ENCODE measurements at places on chromosomes 6 and 20.

GRCh38 chr6:111642463-111643158 lies 36.9 kb upstream of the TRAF3IP2 start:
- no peak for DNase-seq

GRCh38 chr6:166010136-166010960 lies 157.3 kb downstream of the TBXT start:
- no peak for DNase-seq

DNA sequence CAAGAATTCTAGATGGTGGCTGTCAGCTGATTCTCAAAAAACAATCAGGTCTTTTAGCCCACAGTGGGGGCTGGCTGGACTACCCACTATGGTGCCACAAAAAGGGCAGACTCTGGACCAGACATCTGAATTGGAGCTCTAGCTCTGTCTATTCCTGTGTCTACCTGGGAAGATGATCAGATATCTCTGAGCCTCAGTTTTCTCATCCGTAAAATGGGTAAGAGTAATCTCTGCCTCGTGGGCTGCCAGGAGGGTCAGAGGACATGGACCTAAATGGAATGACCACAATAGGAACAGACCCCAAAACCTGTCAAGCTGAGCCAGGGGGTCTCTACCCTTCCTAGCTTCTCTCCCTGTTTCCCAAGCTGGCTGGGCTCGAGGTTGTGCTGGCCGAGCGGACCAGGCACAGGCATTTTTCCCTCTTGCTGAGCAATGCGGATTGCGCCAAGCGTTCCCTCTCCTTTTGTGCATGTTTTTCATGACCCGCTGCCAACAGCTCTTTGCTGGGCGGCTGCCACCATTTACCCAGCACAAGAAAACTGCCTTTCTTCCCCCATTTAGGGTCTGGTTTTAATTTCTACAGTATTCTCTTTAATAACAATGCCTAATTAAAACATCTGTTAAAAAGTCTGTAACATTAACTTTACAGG lies 74.7 kb upstream of the MAFB start:
- no peak for DNase-seq

- DNase-seq, result no peak
Measured at GRCh38 chr20:20933142-20933958, 172.8 kb downstream of the LINC00237 start.

DNA sequence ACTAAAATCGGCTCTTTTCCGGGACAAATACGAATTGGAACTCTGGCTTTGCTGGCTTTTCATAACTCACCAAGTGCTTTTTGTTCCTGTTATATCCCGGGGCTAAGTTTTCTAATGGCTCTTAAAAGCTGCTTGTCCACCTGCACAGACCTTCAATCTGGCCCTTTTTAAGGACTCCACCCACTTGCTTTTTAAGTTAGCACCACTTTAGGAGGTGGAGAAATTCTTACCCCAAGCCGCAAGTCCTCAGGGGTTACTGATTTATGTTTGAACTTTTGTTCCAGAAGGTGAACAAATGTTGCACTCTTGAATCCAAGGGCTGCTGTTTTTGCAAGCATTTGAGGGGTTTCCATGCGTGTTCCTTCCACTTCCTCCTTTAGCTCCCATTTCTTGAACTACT lies 37.8 kb downstream of the FAM184A start:
- no peak for DNase-seq

DNA sequence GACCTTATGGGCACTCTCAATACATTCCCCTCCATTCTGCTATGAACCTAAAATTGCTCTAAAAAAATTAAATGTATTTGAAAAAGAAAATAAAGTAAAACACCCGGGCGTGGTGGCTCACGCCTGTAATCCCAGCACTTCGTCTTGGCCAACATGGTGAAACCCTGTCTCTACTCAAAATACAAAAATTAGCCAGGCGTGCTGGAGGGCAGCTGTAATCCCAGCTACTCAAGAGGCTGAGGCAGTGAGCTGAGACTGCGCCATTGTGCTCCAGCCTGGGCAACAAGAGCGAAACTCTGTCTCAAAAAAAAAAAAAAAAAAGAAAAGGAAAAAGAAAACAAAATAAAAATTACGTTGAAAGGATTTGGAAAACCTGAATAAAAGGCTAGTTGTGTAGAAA lies 60.5 kb downstream of the CD164 start:
- DNase-seq, result no peak

DNA sequence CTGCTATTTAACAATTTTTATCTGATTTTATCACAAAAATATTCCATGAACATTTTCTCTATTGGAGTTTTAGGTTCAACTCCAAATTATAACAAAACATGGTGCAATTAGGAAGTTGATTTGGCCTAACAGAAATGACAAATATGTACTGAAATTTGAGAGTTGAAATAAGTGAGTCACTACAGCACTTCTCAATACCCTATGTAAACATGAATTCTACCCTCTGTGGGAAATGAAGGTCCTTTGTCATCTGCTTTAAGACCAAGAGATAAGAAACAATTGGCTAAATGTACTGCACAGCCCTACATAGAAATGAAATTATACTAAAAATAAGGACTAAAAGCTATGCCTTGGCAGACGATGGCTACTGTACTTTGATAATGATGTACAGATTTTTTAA lies 86.2 kb upstream of the BEND6 start:
- no peak for DNase-seq
